ENCODE measurements at places on chromosomes 4 and X.

- DNase-seq: no peak
Measured at GRCh38 chr4:52750819-52751486, at the start of gene ERVMER34-1. Gene ERVMER34-1 (minus strand): TSS chr4:52751425. CDS start chr4:52745520, 5,905 bp downstream.

- DNase-seq: no peak
Measured at GRCh38 chrX:111661241-111661640, 19.7 kb upstream of the ALG13 start.

DNA sequence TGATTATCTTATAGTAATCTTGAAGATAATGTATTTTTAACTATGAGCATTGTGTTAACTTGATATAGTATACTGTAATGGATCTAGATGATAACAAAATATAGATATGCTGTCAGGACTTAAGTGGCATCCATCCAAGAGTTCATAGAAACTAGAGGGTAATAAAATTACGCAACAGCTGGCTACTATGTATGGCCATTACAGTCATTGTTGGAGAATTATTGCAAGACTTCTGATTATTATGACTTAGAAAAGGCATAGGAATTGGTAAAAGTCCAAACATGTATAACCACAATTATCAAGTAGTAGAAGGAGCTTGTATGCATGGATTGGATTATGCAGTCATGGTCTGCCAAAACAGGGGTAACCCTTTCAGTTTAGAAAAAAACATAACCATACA, 9.5 kb downstream of the OGT start:
- DNase-seq: no peak

- no peak for DNase-seq
Measured at GRCh38 chr4:22667332-22667940, 25.3 kb upstream of the GBA3 start.

DNA sequence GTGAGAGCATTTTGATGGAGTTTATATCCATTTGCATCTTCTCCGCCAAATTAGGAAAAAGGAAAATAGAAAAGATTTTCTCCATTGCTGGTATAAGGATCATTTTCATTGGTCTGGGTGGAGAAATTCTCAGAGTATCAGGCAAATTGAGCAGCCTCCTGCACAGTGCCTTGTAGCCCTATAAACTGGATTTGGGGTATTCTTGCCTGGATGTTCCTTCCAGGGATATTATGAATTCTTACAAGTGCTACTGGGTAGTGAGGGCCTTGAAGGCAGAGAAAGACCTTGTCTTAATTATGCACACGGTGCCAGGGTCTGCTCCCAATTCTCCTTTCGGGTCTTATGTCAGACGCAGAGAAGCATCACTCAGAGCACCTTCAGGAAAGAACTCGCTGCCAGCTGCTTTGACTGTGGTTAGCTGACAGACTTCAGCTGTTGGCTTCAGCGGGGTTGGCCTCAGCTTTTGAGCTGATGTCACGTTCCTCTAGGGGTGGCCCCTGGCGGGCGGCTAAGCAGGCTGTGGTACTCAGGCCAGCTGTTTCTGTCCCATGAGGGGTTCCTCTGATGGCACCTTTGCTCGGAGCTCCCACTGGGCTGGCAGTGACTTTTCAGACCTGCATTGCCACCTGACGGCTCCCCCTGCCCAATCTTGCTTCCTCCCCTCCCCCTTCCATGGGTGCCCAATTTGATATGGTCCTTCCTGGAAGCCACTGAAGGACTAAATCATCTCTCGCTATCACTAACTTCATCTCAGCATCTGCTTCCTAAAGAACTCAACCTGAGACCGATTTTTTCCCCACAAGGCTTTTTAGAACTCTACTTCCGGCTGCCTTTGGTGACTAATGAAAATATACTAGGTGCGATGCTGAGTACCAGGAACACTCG, 519.5 kb downstream of the BCOR start:
- DNase-seq: no peak

GRCh38 chr4:143412420-143412758, 75.7 kb downstream of the GAB1 start:
- DNase-seq: no peak

DNA sequence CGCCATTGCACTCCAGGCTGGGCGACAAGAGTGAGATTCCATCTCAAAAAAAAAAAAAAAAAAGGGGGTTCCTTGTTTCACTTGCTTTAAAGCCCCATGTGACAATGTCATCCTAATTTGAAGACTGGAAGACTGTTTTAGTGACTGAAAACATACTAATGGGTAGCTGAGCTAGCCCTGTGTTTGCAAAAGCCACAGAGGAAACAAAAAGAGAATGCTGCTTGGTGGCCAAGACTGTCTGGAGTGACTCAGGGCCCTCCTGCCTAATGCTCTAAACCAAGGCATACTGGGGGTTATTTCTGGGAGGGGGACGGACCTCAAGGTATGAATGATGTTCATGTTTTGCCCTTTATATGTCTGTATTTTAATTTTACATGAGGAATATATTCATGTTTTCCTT, 16.0 kb downstream of the HPSE start:
- DNase-seq: no peak

DNA sequence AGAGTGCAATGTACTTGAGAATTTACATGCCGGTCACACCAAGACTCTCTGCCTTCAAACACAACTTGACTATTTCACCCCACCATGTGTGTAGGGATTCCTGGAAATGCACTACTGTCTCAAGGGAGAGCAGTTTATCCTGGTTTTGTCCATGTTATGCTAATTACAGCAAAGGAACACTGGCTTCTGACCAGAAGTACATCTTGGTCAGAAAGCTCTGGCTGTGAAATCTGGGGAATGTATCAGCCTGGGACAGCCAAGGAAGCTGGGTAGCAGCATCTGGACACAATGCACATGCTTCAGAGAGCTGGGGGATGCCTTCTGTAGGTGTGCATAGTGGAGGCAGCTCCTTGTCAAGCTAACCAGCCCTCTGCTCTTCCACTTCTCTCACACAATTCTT, 1432.6 kb upstream of the TENM3 start:
- no peak for DNase-seq

- DNase-seq: no peak
Measured at GRCh38 chr4:20487852-20488251, 212.4 kb upstream of the PACRGL start.

GRCh38 chrX:10007621-10008020, 40.5 kb downstream of the CLDN34 start:
- no peak for DNase-seq

DNA sequence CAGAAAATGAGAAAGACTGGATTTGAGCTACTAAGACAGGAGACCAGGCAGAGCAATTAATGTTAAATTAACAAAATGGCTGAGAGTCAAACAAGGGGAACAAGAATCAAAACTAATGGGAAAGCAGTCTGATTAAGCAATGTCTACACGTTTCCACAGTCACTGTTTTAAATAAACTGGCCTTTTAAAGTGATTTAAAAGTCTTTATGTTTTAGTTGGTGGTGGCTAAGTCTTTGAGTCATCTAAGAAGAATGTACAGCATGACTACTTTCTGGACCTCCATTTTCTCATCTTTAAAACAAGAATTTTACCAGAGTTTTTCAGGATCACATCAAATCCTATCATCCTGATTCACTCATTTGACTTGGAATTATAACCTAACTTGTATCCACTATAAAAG, 233.8 kb downstream of the ENOX2 start:
- DNase-seq: no peak

DNA sequence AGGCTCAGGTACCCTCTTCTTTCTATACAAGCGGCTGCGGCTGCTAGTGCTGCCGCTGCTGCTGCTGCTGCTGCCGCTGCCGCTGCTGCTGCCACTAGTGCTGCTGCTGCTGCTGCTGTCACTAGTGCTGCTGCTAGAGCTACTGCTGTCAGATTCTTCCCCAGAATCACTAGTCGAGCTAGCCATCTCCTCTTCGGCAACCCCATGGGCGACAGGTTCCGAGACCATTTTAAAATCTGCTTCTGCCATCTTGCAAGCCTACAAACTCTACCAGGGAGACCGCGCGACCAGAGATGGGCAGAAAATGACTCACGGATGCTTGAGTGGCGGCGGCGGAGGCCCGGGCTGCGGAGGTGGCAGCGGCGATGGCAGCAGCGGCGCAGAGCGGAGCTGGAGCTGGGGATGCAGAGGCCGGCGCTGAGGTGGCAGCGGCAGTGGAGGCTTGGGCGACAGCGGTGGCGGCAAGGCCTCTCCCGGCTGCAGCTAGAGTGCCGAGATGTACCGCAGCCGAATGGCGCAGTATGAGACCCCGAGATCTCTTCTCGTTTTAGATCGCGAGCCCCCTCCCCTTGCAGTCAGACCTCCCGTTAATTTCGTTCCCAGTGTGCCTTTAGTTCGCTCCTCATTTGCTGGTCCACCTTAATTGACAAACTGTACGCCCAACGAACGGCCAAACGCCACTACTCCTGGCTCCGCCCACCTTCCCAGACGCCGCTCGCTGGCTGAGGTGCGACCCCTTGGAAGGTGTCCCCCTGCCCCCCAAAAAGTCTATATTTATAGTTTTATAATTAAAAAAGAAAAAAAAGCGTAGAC, at the start of gene NAP1L3:
Gene NAP1L3, minus strand, starts transcription at position 523 of the 813 bp plus-strand sequence. Its CDS starts 274 bp downstream, at position 249.
- peak; percentile 16 for DNase-seq

GRCh38 chrX:56099271-56099670, 132.9 kb upstream of the KLF8 start:
- no peak for DNase-seq

DNA sequence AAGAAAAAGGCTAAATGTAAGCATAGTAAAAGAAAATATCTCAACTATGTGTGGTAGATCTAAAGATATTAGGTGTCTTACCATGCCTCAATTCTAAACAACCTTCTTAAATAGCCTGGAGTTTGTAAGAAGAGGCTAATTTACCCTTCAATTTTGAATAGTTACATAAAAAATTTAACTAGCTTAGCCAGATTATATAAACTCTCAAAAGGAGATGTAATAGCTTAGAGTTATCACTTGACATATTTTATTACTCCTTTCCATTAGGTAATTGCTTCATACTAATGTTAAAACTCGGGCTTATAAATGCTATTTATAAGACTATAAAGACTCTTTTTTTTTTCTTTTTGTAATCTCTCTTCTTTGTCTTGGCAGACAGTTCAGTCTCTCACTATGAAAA, 297.5 kb upstream of the PABPC4L start:
- no peak for DNase-seq

DNA sequence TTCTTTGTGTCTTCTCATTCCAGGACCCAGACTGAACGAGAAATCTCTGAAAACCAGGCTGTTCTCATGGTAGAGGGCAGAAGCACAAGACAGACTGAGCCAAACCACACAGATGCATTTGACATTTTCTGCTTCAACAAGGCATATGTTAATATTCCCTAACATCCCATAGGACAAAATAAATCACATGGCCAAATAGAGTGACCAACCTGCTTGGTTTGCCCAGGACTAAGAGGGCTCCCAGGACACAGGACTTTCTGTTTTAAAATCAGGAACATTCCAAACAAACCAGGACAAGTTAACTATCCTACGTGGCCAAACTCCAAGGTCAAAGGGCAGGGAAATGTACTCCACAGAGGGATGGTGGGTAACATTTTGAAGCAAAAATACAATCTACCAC, 11.7 kb downstream of the CTPS2 start:
- DNase-seq: no peak

DNA sequence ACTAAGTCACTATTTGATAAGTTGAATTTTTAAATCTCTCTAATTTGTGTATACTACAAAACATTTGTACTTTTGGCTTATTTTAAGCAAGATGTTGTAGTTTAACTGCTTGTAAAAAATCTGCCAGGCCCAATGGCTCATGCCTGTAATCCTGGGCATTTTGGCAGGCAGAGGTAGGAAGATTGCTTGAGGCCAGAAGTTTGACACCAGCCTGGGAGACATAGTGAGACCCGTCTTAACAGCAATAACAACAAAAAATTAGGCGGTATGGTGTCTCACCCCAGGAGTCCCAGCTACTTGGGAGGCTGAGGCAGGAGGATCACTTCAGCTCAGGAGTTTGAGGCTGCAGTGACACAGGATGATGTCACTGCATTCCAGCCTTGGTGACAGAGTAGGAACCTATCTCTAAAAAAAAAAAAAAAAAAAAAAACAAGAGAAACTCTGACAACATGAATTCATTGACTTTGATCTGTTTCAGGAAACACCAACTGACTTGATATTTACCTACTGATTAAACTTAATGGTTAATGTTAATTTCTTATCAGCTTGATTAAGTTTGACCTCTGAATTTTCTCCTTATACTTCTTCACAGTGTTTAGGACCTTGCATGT, 8.9 kb downstream of the FHIP1A start:
- DNase-seq: no peak

GRCh38 chr4:48109413-48110263, 24.4 kb downstream of the TXK start:
- DNase-seq: no peak

DNA sequence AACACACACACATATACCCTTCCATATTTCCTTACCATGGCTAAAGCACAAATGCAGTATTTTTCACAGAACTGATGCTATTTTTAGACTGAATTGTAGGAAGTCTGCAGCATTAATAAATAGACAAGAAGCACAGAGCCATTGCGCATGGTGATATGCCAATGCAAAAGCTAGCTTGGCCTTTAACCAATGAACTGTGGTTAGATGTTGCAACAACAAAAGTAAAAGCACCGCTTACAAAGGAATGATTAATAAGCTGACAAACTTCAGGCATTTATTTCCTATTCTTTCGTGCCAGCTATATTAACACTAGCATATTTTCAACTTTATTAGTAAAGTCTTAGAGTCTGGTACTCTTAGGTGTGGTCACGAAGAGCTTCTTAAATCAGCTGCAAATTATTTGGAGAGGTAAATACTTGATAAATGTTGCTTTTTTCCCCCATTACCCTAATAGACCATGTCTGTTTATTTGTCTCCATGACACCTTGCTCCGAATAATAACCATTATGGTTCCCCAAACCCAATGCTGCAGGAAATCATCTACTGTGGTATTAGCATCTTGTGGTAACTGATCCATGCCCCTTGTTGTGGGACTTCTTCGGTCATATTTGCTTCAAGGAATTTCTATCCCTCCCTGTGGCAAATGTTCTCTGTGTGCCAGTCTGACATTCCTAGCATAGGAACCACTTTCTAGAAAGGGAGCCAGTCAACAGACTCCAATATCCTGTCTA, 306.1 kb upstream of the TAPT1 start:
- DNase-seq: no peak

GRCh38 chr4:26701786-26702227, 117.9 kb downstream of the TBC1D19 start:
- no peak for DNase-seq
